D721Med (cell line): ENCODE measurements at places on chromosomes 13 and 19.

GRCh38 chr19:58330458-58330857 is 3.7 kb downstream of the ZSCAN22 start:
- no peak for DNase-seq

GRCh38 chr13:38213314-38213713 is 136.3 kb upstream of the UFM1 start:
- DNase-seq = no peak

- no peak for DNase-seq
These were observed 75.9 kb upstream of the DOCK9 start for GRCh38 chr13:99053636-99054233.

- no peak for DNase-seq
These were observed 878 bp upstream of the ADAMTSL5 start for GRCh38 chr19:1513499-1514294.

DNA sequence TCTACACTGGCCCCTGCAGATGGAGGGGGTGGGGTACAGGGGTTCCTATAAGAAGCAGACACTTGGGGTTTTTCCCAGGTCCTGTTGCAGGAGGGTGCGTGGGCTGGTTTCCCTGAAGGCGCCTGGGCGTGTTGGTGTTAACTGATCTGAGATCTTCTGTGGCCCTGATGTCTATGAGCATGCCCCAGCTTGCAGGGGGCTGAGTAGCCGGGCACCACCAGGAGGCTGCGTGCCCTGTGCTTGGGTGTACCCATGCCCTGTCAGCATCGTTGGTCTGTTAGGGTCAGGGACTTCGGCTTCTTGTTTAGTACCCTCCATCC is 45.3 kb downstream of the CAPN12 start:
- DNase-seq = no peak

- DNase-seq = no peak
These were observed 174.6 kb downstream of the SPRY2 start for GRCh38 chr13:80166352-80166751.

DNA sequence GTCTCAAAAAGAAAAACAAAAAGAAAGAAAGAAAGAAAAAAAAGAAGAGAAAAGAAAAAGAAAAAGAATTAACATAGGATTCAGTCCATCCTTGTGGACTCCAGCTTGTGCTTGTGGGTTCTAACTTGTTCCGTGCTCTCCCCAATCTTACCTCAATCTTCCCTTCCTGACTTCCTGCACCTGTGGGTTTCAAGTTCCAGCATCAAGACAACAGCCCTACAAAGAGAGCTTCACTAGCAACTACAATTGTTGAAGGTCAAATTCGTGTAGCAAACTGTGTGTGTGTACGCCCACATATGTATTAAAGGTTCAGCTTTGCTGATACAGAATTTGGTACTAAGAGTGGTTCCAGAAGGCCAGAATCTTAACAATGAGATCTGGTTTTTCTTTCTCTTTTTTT is 25.3 kb downstream of the FXYD5 start:
- no peak for DNase-seq

- no peak for DNase-seq
These were observed 65.6 kb downstream of the IER2 start for GRCh38 chr19:13215572-13216380.

- no peak for DNase-seq
These were observed 426.4 kb downstream of the MYO16 start for GRCh38 chr13:109055850-109056249.

- DNase-seq = no peak
These were observed 157.5 kb downstream of the TBC1D4 start for GRCh38 chr13:75324413-75324940.

DNA sequence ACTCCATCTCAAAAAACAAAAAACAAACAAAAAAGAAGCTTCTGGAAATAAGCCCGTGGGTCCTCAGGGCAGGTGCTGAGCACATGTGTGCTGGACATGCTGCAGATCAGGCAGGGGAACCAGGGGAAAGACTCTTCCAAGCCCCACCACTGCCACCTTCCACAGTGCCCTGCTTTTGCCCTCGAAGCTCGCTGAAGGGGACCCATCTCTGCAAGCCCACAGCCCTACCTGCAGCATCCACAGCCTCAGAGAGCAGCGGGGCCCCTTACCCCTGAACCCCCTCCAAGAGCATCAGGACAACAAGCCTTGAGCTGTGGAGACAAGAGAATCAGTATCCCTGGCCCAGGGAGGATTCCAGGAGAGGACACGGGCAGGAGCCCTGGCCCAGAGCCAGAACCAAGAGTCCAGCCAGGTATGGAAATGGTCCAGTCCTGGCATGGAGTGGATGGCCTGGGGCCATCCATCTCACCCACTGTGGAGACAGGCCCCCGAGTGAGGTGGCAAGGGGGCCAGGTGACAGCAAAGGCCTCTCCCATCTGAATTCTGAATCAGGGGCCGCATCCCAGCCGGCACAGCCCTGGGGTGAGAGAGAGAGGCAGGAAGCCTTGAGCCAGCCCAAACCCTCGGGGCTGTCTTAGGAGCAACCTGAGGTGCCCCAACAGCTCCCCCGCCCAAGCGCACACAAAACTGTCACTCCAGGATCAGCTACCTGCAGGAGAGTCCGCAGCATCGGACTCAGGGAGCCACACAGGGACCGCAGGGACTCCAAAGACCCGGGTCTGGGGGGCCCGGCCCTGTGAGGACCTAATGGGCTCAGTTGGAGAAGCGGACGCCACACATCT is 51.8 kb upstream of the TPM4 start:
- DNase-seq = no peak

GRCh38 chr19:14347999-14348889 is 33.0 kb upstream of the ADGRE5 start:
- peak; percentile 84 for DNase-seq

- no peak for DNase-seq
These were observed 10.3 kb upstream of the DACH1 start for GRCh38 chr13:71877256-71877653.

DNA sequence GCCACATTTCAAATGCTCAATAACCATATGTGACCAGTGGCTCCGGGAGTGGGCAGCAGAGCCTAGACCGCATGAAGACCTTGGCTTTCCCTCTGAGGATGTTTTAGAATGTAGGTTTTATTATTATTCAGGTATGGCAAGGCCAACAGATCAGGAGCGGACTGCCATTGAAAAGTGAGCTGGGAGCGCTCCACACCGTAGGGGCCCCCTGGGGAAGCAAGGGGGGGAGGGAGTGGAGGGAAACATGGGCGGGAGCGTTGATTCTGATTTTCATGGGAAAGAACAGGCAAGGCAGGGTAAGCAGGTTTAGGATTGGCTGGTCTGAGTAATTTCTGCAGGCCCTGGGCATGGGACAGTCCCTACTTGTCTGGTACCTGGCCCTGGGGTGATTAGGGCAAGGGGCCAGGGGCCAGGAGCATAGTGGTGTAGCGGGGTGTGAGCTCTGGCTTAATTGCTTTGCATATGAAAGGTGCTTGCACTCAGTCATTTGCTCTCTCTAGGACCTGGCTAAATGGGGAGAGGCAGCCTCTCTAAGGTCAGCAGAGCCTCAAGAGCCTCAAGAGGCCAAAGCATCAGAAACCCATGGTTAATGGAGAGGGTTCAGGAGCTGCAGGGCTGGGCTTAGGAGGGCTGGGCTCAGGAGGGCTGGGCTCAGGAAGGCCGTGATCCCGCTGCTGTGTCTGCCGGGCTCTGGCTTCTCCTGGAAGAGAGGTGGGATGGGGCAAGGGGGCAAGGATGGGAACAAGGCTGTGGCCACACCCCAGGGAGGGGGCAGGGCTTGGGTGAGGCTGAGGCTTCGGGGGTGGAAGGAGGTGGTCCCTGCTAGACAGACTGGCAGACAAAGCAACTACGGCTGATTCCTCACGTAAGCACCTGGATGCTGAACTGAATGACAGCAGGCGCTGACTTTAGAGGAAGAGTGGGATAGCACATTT is 82.0 kb upstream of the WASF3 start:
- no peak for DNase-seq

DNA sequence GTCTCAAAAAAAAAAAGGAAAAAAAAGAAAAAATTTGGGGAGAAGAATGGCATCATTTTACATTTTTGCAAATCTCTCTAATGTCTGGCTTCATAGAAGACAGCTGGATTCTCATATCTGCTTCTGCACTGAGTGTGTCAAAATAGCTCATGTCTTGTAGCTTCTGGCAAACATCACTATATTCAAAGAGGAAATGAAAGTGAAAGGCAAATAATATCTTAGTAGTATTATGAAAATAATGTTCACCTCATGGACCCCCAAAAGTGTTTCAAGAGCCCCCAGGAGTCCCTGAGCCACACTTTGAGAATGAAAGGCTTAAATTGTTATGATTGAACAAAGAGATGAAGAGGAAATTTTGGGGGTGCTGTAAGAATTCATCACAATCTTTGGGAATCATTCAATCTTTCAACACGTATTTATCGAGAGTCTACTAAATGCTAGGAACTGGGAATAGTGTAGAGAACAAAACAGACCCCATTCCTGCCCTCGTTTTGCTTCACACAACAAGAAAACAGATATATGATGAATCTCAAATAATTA is 1.2 kb upstream of the SLC6A16 start:
- DNase-seq = no peak

DNA sequence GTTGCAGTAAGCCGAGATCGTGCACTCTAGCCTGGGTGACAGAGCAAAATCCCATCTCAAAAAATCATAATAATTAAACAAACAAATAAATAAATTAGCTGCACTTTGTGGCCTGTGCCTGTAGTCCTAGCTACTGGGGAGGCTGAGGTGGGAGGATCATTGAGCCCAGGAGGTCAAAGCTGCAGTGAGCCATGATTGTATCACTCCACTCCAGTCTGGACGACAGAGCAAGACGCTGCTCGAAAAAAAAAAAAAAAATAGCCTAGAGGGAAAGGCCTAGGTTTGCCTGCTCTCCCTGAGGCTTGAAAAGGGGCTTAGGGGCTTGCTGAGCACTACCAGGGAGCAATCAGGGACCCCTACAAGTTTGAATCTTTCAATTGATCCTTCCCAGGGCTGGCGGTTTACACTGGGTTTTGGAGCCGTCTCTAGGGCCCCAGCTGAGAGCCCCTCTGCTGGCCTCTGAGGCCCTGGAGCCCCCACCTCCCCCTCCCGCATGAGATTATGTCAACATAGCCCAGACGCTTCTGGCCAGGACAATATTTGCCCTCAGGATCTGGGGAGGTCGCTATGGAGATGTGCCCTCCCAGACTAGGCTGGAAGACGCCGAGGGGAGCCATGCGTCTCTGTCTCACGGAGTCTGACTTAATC is 10.4 kb upstream of the GIPR start:
- no peak for DNase-seq

DNA sequence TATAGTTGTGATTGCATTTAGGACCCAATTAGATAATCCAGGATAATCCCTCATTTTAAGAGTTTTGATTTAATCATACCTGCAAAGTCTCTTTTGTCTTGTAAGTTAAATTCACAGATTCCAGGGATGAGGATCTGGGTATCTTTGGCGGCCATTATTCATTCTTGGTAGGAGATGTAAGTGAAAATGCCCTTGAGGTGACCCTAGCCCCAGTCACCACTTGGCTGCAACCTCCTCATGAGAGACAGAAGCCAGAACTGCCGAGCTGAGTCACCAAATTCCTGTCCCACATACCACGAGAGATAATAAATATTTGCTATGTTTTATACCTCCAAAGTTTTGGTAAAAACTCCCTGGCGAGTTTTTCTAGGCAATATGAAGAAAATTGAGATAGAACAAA is 389.4 kb downstream of the RFC3 start:
- DNase-seq = no peak

GRCh38 chr13:25292301-25292700 is 5.0 kb upstream of the MTMR6 start:
- no peak for DNase-seq

DNA sequence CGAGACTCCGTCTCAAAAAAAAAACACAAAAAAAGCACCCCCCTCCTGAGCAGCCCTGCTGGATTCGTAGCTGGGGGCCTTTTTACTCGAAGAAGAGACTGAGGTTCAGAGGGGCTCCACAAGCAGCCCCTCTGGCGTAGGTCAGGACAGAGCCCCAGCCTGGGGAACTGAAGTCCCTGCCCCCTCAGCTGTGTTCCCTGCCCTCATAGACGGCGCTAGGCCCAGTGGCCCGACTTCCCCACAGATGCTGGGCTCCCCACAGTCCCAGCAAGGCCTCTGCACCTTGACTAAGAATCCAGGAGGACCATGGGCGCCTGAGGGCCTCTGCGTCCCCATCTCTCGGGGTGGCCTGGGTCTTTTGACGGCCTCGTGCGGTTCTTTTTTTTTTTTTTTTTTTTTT is 1.1 kb upstream of the MISP start:
- no peak for DNase-seq

DNA sequence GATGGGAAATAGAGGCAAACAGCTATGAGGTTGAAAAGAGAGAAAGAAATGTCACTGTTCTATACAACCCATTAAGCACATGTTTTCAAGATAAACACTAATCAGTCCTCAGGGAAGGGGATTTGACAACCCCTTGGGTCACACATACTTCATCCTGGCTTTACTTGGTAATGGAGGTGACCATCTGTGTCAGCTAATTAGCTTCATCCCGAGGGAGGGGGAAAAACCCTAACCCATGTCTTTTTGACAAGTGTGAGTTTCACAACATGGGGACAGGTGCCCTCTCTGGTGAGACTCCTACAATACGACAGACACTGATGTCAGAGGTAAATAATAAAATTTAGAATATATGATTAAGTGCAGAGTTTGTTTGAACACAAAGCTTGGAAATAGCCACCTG is 43.1 kb downstream of the ZNF611 start:
- DNase-seq = peak; percentile 49

DNA sequence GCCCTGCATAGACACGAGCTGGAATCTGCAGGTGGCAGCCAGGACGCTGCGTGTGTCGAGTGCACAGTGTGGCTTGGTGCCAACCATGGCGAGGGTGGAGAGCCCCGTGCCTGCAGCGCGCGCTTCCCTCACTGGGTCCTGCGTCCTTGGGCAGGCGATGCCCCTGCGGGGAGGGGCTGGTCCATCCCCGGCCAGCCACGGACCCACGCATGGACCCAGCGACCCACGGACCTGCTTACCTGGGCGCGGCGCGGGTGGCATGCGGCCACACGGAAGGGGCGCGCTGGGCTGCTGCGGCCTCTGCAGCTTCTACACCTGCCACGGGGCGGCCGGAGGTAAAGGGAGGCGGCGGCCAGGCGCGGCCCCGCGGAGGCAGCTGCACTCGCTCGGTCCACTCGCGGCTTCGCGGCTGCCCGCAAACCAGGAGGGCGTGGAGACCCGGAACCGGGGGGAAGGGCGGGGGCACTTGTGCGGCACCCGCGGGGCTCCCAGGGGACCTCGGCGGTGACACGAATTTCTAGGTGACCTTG is 569 bp upstream of the MCF2L start:
- DNase-seq = no peak

DNA sequence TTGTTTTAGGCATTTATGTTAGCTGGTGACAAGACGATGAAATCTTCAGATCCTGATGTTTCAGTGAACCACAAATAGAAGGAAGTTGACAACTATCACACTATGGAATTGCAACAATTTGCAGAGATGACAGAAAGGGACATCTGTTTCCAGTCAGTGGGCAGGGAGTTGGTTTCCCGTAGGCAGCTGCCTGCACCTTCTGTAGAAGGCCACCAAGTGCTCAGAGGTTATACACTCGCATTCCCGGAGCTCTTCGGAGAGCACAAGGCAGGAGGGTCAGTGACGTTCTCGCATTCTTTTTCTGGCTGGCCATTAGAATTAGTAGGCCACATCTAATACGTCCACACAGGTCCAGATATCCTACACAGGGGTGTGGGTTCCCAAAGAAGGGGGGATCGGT is 129.4 kb downstream of the SHISA2 start:
- no peak for DNase-seq

GRCh38 chr19:391207-391557 is 17.8 kb downstream of the C2CD4C start:
- DNase-seq = no peak

GRCh38 chr13:80590551-80590950 is 249.6 kb upstream of the SPRY2 start:
- DNase-seq = no peak

GRCh38 chr13:103140001-103140671 is 73.9 kb upstream of the SLC10A2 start:
- DNase-seq = no peak
